ENCODE measurements at places on chromosomes 6 and 20.

DNA sequence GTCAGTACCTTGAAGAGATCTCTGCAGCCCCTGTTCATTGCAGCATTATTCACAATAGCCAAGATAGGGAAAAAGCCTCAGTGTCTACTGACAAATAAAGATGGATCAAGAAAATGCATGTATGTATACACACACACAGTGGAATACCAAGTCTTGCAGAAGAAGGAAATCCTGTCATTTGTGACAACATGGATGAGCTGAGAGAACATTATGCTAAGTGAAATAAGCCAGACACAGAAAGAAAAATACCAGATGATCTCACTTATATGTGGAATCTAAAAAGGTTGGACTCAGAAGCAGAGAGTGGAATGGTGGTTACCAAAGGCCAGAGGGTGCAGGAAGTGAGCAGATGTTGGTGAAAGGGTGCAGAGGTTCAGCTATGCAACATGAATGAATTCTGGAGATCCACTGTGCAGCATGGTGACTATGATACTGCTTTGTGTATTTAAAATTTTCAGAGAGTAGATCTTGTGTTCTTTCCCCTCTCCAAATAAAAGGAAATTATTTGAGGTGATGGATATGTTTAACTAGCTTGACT is 11.0 kb upstream of the SLC22A1 start:
- DNase-seq = no peak

GRCh38 chr6:165599596-165600487 is 63.2 kb downstream of the PDE10A start:
- DNase-seq = no peak

DNA sequence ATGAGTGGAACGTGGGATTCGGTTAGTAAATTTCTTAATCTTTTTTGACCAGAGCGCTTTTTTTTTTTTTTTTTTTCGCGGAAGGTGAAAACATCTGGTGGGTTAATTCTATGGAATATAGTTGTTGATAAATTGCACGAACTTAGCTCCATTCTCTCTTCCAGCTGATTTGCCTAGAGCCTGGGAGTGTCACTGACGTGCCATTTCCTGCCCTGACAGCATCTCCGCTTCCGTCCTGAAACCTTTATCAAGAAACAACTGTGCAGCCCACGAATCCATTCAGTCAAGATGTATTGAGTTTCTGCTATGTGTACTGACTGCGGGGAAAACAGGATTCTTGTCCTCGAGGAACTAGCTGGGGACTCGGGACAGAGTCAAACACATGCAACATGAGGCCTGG is 59.5 kb upstream of the TGM3 start:
- no peak for DNase-seq

DNA sequence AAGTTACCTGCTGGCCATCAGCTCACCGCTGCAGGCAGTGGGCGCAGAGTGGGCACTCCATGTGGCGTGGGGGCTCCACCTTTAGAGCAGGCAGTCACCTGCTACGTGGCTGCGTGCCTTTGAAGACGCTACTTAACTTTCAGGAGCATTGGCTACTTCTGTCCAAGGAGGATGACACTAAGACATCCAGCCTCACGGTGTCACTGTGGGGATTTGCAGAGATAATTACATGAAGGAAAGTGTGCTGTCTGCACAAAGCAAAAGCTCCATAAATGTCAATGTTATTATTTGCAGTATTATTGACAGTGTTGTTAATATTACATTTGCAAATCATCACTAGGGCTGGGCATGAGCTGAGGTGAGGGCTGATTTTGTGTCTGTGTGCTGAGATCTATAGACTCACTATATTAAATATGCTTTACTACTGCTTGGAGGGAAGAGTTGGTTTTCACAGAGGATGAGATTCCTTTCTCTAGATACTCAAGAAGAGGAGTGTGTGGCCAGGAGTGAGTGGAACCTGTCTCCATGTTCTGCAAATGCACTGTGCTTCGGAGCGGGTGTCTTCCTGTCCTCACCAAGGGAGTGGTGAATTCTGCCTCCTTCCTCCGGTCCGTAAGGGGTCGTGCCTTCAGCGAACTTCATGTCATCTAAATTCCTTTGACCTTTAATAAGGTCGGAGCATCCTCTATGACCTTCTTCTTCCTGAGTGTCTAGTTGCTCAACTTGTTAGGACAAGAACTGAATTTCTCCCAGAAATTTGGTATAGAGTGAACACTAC is 165.8 kb upstream of the SYNDIG1 start:
- no peak for DNase-seq

DNA sequence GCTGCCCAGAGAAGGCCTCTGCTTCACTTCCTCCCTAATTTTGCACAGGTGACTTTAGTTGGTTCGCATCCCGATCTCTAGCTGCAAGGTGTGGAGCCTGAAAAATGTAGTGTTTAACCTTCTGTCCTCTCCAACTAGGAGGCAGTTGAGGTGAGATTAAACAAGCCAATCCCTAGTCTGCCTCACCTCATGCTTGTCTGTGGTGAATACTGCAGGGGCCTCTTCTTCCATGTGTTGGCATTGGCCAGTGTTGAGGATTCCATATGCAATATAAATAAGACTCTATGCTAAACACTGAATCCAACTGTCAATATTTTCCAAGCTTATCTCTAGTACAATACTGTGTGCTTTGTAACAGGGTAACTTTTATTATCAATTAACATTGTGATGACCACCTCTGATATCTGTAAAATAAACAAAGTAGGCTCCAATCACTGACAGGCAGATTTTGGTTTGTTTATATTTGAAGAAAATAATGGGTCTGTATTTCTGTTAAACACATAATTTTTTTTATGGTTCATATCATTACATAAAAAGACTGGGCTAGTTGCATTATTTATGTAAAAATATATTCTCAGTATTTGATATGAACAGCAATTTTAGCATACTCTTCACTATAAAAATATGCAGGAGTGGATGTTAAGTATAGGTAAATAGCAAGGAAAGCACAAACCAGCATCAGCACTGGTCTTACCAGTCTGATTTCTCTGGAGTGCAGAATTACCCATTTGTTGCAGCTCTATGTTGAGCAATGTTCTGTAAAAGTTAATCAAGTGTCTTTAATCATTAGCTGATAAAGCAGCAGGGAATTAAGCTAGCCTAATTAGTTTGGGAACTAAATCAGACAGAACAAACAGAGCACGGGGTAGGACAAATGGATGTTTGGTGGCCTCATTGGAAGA is 74.0 kb downstream of the ANKRD6 start:
- no peak for DNase-seq

- DNase-seq = no peak
These were observed 315 bp upstream of the PDE10A start for GRCh38 chr6:165663377-165663735.

DNA sequence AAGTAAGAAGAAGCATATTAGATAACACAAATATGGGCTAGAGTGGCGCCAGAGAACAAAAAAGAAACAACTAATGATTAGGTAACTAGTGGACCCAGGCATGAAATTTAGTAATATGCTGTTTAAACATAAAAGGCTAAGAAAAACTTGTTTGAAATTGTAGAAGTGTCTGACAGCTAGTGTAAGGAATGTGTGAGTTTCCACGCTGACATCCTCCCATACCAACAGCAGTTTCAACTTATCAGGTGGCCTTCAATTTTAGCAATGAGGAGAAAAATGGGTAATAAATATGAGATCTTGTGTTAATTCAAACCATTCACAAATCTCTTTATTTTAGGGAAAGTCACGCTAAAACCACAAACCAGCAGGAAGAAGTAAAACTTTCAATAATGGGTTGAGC is 440.2 kb upstream of the FLRT3 start:
- no peak for DNase-seq

GRCh38 chr6:139028658-139029469 is at the start of gene ABRACL:
TSS of gene ABRACL (plus strand) at chr6:139028745. CDS start at chr6:139034161, 5,416 bp downstream.
- peak; percentile 67 for DNase-seq

- DNase-seq = no peak
These were observed 634.8 kb upstream of the CITED2 start for GRCh38 chr6:140009286-140009685.

DNA sequence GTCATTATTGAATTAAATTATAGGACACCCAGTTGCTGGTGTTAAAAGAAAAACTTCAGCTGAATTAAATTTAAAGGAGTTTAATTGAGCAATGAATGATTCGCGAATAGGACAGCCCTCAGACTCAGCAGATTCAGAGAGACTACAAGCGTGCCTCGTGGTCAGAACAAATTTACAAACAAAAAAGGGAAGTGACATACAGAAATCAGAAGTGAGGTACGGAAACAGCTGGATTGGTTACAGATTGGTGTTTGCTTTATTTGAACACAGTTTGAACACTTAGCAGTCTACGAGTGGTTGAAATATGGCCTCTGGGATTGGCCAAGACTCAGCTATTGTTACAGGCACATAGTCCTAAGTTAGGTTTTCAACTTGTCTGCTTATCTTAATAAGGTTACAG is 25.8 kb upstream of the TNFRSF21 start:
- no peak for DNase-seq

DNA sequence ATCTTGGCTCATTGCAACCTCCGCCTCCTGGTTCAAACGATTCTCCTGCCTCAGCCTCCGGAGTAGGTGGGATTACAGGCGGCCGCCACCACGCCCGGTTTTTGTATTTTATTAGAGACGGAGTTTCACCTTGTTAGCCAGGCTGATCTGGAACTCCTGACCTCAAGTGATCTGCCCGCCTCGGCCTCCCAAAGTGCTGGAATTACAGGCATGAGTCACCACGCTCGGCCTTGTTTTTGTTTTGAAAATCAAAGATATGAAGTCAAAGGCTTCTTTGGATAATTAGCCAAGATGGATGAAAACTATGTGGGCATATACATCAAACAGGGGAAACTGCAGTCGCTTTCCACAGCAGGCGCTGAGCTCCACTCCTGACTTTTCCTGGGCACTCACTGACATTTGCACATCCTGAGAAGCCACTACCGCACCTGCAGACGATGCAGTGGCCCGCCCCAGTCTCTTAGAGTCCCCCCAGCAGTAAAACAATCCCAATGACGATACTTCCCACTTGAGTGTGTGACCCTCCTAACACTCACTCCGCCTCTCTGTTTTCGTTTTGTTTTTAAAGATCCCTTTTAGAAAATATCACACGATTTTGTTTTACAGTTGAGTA is 44.1 kb downstream of the GJA1 start:
- DNase-seq = no peak

GRCh38 chr6:170013815-170014214 is 262.4 kb downstream of the ERMARD start:
- DNase-seq = no peak

- DNase-seq = no peak
These were observed 12.4 kb downstream of the HTR1B start for GRCh38 chr6:77450924-77451323.

- no peak for DNase-seq
These were observed 90.0 kb downstream of the PERP start for GRCh38 chr6:138017166-138017757.

DNA sequence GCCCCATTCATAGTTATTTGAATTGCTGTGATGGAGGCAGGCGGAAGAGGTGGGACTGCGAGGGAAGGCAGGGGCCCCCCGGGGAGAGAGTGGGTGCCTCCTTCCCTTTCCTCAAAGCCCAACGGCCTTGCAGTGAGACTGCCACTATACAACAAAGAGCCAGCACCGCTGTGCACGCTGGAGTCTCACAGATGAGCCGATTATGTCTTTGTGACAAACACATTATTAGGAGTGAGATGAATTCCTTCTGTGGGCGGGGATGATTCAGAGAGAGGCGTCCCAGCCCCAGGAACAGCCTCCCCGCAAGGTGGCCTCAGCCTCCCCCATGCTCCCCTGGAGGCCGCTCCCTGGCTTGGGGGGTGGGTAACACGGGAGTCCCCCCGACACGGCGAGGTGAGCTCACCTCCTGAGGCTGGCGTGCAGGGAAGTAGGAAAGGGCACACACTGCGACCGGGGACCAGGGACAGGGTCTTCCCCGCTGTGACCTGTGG is 26.7 kb downstream of the NTSR1 start:
- DNase-seq = no peak

DNA sequence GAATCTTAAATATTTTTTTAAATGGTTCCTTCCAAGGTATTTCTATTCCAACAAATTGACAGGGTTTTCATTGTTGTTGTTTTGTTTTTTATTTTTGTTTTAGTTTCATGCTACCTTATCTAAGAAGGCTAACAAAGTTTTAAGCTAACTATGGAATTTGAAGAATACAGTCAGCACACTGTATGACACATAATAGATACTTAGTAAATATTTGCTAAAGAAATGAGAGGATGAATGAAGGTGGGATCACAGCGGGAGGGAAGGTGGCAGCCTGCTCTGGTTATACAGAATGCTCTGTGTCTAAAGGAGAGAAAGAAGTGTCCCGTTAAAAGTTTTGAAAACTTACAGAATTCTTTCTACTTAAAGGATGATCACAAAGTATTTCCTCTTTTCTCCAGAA is 43.7 kb upstream of the DST start:
- no peak for DNase-seq

DNA sequence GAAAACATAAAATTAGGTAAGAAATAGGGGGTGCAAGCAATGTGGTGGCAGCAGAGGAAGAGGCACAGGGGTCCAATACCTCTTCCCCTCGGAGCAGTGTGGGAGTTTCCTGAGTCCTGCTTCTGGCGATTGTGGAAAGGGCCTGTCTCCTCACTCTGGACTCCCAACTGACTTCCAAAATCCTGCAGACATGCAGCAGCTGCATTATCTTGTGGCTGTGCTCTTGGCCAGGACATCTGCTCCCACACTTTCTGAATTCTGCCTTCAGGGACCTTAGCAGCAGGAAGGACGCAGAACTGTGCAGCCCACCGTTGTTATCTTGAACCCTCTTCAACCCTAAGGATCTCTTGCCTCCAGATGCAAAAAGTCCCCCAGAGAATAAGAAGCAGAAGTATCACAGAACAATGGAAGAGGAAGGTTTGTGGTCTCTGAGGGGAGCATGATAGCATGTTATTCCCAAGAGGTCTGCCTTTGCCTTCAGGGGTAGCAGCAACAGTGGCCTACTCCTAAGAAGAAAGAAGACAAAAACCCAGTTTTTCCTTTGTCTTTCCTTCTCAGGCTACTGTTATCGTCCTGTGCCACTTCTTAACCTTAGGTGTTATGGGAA is 102.5 kb upstream of the EMILIN3 start:
- DNase-seq = no peak

GRCh38 chr20:63129991-63130657 is 85.8 kb downstream of the YTHDF1 start:
- no peak for DNase-seq

DNA sequence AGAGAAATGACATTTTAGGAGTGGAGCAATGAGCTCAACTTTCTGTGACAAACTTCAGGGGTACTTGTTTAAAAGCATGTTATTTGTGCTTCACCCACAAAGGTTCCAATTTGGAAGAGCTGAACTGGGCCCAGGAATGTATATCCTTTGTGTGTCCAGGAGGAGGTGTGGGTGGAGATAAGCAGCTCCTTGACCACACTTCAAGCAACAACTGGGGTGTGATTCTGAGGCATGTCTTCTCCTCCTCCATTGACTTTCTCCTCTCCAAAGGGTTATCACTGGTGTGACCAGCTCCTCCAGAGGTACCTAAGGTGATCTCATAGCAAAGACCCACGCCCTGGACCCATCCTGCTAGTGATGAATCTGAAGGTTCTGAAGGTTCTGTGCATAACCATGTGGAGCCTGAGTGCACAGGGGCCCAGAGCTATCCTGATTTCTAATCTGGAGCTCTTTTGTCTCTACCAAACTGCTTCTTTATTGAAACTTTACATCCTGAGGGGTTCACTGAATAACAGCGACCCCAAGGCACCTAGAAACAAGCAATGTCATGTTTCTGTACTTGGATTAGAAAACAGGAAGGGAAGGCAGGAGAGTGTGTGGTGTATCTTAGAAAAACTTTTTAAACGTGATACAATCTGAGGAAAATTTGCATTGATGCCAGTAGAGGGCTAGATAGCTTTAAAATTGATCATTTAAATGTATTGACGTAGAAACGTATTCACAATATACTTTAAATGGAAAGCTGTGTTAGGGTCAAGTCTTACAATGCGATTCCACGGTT is 60.9 kb upstream of the CD93 start:
- no peak for DNase-seq

Measured in NCI-H1436 (cell line).